AG10803 (cell line): ENCODE measurements at places on chromosomes 12 and 14.
A peak's percentile ranks its signal among the peaks of the same experiment; 100 is the strongest.

GRCh38 chr12:54355104-54355815 is 9.0 kb downstream of the GPR84 start:
- no peak for DNase-seq

- no peak for DNase-seq
Measured at GRCh38 chr14:93086441-93087055, 29.2 kb downstream of the ITPK1 start.

- no peak for DNase-seq
Measured at GRCh38 chr14:69643430-69644200, 32.2 kb downstream of the SUSD6 start.

DNA sequence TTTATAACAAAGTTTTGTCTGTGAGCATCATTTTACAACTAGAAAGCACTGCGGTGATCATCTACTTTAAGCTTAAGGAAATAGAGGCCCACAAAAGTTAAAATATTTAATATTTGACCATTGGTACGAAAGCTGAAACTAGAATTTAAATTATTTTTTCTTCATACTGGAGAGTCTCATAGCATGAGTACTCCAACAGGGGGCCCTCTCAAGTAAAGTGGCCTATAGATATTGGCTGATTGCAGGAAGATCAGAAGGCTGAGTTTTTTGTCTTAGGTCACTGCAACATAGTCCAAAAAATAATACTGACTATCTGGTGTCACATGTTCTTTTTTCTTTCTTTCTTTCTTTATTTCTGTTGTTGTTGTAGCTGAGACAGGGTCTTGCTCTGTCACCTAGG is 75.3 kb upstream of the ZDHHC17 start:
- DNase-seq: no peak

GRCh38 chr12:44889926-44890325 is 13.8 kb upstream of the NELL2 start:
- no peak for DNase-seq

DNA sequence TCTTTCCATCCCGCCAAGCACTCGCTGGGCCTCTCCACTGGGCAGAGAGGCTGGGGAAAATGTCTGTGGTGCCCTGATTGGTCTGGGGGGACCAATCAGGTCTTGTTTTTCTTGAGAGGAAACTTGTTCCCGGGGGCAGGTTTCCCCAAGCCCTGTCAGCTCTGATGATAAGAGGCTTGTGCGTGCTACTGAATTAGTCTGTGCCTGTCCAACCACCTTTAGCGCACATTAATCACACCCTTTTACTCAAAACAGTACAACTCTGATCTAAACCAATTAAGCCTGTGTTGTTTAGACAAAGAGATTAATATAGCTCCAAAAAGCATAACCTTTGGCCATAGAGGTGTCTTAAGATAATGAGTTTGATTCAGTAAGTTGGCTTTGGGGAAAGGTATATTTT is 580.4 kb downstream of the VRK1 start:
- DNase-seq: no peak

- DNase-seq: no peak
Measured at GRCh38 chr12:72330301-72330700, 58.1 kb downstream of the TRHDE start.

DNA sequence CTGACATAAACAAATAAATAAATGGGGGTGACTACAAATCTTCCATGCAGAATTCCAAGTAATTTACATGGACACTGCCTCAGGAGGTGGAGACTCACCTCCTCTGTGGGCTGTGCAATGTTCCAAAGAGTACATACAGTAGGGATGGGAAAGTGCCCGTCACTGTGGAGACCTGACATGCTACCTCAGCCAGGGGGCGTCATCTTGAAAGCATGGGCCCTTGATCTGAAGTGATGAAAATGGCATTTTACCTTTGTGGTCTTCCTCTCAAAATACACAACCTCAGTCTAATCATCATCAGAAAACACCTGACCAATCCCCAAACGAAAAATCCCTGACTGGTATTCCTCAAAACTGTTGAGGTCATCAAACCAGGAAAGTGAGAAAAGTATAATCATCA is 48.4 kb downstream of the ANAPC7 start:
- no peak for DNase-seq

DNA sequence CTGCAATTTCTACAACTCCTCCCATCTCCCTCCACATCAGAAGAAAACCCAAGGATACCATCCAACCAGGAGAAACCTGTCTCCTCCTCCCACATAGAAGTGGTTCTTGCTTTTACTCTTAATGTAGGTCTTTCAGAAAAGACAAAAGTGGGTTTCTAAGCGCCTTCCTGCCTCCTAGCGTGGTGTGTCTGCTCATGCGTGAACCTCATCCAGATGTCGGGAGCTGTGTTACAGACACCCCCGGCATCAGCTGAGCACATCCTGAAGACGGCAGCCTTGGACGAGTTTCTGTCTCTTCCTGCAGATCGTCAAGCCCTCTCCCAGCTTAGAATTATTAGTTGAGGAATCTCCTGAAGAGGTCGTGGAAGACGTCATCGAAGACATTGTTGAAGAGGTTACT is 9.5 kb downstream of the LRRC43 start:
- DNase-seq: no peak

DNA sequence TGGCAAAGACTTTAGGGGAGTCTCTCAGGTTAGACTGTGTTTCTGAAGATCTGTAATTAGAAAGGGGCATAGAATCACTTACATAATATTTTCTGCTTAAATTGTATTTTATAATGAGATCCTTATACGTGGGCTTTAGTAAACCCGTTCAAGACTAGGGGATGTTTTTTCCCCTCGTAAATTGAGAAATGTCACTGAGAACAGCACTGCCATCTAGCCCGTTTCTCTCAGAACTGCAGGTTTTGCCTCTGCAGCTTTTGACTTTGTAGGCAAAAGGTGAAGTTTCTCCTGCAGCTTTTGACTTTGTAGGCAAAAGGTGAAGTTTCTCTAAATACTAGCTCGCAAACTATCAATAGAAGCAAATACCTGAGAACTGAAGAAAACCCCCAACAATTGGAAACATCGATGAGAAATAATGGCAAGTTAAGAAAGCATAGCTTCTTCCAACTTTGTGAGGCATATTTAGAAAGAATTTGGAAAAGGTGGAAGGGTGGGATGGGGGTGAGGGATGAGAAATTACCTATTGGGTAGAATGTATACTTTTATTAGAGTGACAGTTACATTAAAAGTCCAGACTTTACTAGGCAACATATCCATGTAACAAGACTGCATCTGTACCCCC is 9.9 kb upstream of the ASPG start:
- no peak for DNase-seq

- DNase-seq: peak; percentile 62
Measured at GRCh38 chr12:103877934-103878510, 37.0 kb upstream of the NT5DC3 start.

- no peak for DNase-seq
Measured at GRCh38 chr12:96241431-96241830, 47.3 kb downstream of the ELK3 start.
